ENCODE measurements at places on chromosomes 3 and 15.

- DNase-seq, result no peak
Measured at GRCh38 chr3:119120480-119120879, 25.5 kb upstream of the TEX55 start.

GRCh38 chr15:88658972-88659931 lies 20.4 kb downstream of the ISG20 start:
- peak; percentile 57 for DNase-seq

DNA sequence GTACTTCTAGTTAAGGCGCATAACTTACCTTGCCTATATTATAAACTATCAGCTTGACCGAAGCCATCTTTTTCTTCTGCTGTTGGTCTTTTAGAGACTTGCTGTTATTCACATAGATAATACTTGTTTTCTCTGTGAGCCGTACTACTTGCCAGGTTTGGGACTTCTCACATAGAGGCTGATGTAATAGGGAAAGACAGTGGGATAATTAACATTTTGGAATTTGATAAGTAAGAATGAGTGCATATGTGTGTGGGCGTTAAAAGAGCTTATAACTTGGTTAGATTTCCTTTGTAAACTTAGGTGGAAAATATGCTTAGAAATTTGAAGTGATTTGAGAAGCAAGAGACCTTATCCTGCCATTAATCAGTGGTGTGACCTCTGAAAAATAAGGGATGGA lies 47.8 kb downstream of the FNDC3B start:
- no peak for DNase-seq

GRCh38 chr3:138578141-138578540 lies 15.9 kb downstream of the CEP70 start:
- no peak for DNase-seq

- DNase-seq, result no peak
Measured at GRCh38 chr15:40984964-40985363, 31.7 kb downstream of the CHAC1 start.

- peak; percentile 90 for DNase-seq
Measured at GRCh38 chr3:16177962-16178627, 3.6 kb downstream of the GALNT15 start.

DNA sequence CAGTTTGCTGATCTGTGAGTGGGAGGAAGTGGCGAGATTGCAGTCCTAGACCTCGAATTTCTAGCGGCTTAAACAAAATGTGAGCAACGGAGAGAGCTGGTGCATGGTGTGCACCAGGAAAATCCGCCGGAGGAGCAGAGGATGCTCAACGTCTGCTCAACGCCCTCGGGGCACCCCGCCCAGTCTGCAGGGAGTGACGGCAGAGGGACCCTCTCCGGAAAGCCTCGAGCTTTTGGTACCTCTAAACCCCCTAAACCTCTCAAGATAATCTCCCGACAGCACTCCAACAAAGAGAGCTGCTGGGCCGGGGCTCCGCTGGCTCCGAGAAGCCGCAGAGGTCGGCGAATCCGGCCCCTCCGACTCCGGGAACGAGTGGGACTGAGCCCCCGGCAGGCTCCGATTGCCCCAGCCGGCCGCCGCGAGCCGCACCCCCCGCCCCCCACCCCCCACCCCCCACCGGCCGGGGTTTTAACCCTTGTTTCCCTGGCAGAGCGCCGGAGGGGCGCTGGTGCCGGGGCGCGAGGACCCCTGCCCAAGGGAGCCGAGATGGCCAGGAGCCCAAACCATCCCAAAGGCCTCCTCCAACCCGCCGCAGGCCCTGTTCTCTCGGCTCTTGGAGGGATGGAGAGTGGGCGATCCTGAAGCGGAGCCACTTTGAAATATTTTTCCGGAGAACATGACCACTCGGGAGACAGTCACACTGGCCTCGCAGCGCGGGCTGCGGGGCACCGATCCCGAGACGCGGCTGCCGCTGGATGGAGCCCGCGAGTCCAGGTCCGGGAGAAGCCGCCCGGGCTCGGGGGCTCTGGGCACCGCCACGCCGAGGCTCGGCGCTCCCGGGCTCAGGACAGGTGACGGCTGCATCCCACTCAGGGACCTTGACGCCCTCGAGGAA lies 1.5 kb downstream of the MEGF11 start:
- DNase-seq, result peak; percentile 93

GRCh38 chr3:119069725-119070124 lies 35.1 kb upstream of the IGSF11 start:
- no peak for DNase-seq

- peak; percentile 55 for DNase-seq
Measured at GRCh38 chr3:170689893-170690660, 104.2 kb upstream of the SLC7A14 start.

- no peak for DNase-seq
Measured at GRCh38 chr3:100195375-100195774, 65.4 kb upstream of the TBC1D23 start.

- peak; percentile 70 for DNase-seq
Measured at GRCh38 chr3:126567696-126568438, 9.1 kb upstream of the C3orf22 start.

- no peak for DNase-seq
Measured at GRCh38 chr3:176431038-176431418, 766.3 kb downstream of the TBL1XR1 start.

DNA sequence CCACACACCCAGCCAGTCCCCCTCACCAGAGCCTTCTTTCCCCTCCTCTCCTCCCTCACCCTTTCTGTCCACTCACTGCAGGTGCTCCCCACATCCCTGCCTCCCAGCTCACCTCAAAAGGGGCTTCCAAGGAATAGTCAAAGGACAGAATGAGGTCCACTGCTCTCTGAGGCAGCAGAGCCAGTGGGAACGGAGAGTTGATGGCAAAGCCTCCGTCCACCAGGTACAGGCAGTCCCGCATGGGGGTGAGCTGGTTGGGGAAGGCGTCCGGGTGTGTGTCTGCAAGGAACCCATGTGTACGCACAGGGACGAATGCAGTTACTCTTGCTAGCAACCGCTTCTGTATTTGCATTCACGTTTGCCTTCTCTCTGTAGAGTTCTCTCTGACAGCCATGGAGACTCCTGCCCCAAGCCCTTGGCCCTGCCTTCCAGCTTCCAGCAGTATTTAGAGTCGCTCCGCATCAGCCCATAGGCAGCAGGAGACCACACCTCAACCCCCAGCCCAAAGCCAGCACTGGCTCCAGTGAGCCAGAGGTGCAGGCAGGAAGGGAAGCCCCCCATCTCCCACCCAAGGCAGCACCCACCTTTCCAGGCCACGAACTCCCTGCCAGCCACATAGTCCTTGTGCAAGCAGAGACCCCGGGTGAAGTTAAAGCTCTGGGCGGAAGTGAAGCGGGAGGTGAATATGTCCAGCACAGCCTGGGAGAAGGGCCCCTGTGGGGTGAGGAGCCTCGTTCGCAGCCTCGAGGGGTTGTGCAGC lies 12.4 kb downstream of the PLA2G4F start:
- no peak for DNase-seq

- no peak for DNase-seq
Measured at GRCh38 chr15:63396152-63396928, 14.7 kb upstream of the CA12 start.

DNA sequence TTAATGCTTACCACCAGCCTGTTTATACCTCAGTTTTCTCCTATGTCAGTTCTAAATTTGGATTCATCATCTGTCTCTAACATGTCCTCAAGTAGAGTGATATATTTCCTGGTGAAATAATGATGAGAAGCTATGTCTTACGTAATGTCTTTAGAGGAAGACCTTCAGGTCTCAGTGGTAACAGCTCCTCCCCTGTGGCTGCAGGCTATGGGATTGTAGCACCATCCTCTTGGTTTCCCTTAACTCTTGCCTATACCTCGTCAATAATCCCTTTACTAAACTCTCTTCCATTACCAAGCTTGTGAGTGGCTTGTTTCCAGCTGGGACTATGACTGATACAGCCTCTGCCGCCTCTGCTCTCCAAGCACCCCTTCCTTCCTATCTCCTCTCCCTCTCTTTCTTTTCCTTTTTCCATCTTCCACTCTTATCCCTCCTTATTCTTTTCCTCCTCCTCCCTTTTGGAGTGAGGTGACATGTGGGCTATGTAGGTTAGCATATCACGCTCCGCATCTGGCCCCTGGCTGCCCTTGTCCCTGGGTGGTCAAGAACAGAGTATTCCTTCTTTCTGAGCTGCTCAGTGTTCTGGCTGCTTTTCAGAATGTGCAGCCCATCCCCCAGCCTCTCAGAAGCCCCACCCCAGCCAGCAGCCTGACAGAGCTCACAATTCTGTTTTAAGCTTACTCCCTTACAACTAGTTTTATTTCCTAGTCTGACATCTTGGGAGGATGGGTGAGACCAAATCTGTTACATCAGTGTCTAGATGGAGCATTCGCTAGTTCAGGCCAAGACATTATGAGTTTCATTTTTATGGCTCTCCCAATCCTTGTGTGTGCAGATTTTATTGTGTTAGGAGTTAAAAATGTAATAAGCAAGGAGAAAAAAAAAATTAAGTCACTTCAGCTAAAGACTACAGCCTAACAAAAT lies 75.0 kb upstream of the RNU6-1 start:
- DNase-seq, result peak; percentile 33

- no peak for DNase-seq
Measured at GRCh38 chr3:115281697-115282675, 134.9 kb upstream of the ZBTB20 start.

Data from urothelium cell line (cell line).